Stimulated activated CD4-positive, alpha-beta T cell treated with anti-CD3 and anti-CD28 coated beads, Interleukin-4, amount 100 ng/mL, for 1 hour (primary cell): ENCODE measurements at places on chromosomes 6 and 20.
A peak's percentile ranks its signal among the peaks of the same experiment; 100 is the strongest.

DNA sequence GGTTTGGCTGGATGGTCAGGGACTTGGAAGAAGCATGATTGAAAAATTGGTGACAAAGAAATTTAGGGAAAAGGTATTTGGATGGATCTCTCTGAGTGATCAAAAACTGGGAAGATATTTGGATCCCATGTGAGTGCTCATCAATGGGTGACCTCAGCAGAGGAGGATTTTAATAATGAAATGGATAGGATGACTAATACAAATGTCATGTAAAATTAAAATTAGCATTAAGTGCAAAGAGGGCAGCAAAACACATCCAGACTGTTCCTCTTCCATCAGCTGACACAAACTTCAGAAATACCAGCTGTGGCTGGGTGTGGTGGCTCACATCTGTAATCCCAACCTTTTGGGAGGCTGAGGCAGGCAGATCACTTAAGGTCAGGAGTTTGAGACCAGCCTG lies 151.7 kb downstream of the THBS2 start:
- DNase-seq, result no peak

DNA sequence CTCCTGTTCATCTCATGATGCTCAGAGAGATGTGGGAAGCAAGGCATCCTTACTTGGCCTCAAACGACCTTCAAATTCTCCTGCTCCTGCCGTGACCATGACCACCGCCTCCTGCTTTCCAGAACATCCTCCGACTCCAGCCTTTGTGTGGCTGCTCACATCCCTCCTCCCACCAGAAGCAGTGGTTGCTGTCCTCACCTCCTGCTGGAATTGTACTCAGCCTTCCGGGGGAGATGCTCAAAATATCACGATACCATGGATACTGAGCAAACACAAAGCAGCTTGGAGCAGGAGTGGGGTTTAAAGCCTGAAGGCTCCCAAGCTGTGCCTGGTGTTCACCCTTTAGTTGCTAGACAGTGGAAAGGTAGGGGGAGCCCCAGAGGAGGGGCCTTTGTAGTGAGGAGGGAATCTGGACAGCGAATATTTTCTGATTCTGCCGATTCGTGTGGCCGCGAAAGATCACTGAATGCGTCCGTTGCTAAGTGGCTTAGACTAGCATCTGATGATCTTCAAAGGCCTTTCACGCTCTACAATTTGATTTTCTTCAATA lies 9.3 kb upstream of the DUSP22 start:
- DNase-seq, result no peak

- DNase-seq, result no peak
These were observed 154.5 kb downstream of the CD83 start for GRCh38 chr6:14271789-14272736.

DNA sequence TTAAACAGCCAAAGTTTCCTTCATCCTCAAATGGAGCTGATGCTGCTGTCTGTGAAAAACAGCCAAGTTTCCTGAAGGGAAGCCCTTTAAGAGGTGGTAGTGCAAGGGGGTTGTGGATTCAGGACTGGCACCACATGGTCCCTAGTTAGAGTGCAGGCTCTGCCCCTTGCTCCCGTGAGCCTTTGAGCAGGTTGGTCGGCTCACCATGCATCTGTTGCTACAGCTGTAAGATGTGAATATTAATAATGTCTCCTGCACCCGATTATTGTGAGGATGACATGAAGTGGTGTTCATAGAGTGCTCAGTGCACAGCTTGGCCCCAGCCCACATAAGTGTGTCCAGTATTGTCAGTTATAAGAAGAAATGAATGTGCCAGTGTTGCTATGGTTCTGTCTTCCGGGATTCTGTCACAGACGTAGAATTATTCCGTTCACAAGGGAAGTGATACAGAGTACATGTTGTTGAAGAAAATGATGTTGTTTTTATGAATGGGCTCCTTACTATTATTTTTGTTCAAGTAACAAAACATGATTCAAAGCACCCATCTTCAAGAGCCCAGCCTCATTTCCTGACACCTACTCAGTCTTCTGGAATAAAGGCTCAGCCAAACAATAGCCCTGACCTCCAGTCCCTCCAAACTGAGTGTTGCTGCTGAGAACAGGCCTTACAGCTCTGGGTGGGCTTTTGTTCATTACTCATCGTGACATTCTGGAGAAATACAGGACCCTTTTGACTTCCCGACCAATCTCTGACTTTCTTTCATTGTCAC lies 2.9 kb upstream of the PKIG start:
- no peak for DNase-seq

DNA sequence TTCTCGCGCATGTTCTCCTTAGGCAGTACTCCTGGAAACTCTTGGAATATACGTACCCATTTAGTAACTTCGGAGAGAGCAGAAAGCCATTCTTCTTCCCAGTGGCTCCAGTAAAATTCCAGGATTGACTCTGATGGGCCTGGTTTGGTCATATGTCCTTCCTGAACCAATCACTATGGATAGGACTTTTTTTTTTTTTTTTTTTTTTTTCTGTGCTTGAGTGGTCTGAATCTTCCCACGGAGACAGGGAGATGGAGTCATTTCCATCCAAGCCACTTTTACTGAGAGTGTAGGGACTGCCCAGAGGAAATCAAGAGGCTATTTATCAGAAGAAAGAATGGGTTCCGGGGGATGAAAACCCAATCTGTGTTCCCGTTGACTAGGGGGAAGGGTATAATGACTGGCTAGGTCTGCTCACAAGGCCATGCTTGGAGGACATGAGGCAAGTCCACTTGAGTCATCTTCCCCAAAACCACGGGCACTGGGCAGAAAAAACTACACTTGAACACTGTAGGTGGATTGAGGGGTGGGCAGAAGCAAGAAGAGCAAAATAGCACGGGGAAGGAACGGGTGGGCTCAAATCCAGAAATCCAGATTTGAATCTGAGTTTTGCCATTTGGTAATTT lies 35.4 kb upstream of the MRPS18A start:
- no peak for DNase-seq

GRCh38 chr6:42226645-42227143 lies 9.0 kb upstream of the MRPS10 start:
- no peak for DNase-seq

DNA sequence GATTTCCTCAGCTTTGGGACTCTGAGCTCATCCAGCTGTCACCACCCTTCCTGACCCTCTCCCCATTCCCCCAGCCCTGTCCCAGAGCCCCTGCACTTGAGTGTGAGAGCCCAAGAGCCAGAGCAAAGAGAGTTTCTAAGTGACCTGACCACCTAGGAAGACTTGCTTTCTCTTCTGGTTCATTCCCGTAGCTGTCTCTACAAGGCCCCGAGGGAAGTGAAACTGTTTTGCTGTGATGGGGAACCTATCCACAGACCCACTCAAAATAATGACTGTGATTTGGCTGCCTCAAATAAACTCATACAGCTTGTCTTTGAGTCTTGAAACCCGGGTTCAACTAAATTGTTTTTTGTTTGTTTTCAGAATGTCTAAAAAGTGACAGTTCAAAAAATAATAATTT lies 74.6 kb upstream of the XRN2 start:
- no peak for DNase-seq

DNA sequence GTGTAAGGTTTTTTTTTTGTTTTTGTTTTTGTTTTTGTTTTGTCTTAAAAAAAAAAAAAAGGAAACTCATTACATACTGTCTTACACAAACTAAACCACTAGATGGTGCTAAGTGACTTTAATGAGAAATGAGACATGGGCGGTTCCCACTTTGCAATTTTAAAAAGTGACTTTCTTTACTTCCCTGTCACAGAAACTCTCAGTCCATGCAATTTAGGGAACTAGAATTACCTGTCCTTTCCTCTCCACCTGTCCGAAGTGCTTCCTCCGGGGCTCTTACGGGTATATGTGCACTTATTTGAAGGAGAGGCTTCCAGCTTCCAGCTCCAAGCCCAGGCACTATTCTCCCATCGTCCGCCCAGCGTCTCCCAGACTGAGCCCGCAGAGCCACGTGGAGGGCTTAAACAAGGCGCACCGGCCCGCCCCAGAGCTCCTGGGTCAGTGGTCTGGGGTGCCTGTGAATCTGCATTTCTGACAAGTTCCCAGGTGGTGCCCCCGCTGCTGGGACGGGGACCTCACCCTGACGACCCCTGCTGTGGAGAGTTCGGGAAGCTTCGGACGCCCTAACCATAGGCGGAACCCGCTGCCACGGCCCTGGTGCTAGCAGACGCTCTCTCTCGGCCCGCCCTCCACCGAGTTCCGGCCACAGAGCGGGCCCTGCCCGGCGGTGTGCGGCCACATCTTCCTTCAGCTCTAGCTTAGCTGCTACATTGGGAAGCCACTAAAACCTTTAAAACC lies 26.1 kb downstream of the BFSP1 start:
- DNase-seq, result peak; percentile 17

DNA sequence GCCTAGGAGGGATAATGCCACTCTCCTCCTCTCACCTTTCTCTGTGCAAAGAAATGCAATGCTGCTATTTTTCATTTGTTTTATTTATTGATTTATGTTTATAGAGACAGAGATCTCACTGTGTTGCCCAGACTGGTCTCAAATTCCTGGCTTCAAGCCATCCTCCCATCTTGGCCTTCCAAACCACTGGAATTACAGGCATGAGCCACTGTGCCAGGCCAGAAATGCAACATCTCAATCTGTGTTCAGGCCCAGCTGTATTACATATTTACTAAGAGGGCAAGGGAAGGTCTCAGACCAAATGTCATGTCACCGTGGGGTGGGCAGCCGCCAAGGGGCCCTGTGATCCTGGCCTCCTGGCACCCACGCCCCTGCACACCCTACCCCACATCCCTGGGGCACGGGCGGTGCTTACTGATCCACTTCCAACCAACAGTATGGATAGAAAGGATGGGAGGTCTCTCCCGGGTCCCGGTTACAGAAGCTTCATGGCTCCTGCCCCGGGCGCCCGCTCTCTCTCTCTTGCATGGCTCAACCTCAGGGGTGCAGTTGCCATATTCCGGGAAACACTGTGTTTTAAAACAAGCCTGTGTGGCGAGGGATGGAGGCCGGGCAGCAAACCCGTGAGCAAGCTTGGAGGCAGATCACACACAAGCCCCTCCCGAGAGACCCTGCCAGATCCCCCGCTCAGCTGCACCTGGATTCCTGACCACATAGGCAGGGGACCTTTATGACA lies 111.8 kb downstream of the AGPAT4 start:
- no peak for DNase-seq

GRCh38 chr6:15748341-15748740 lies 85.5 kb upstream of the DTNBP1 start:
- DNase-seq, result no peak

- no peak for DNase-seq
These were observed 207.9 kb downstream of the MYLK4 start for GRCh38 chr6:2542858-2543218.

- no peak for DNase-seq
These were observed 42.0 kb downstream of the JARID2 start for GRCh38 chr6:15287670-15288375.

GRCh38 chr6:88586371-88587149 lies 376.9 kb downstream of the RNGTT start:
- DNase-seq, result no peak
